IPS DF 6.9 (cell line): ENCODE measurements at places on chromosomes 2 and 18.

DNA sequence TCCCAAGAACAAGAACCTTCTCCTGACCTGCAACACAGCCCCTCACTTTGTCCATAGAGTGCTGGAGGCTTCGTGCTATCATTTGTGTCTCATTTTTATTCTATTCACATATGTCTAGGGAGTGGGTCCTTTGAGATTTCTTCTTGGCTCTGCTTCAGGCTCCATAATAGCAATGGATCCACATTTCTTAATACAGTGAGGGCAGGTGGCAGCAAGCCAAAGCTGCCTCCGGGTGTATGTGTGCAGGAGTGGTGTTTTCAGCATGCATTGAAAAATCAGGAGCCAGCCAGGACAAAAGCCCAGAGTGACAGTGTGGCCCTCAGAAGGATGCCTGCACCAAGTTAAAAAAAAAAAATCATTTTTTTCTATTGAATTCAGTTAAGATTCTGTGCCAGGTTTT lies 115.1 kb upstream of the PELI1 start:
- H3K4me3 ChIP-seq: no peak overlapping the region
- H3K27ac ChIP-seq: no peak overlapping the region
- peaks cover 12% of the 10 kb centered on the region; the same call in 1 of the 2 replicates for H3K36me3 ChIP-seq
- H3K4me1 ChIP-seq: peaks cover 8% of the 10 kb centered on the region
- no peaks in the 10 kb centered on the region for H3K27me3 ChIP-seq

DNA sequence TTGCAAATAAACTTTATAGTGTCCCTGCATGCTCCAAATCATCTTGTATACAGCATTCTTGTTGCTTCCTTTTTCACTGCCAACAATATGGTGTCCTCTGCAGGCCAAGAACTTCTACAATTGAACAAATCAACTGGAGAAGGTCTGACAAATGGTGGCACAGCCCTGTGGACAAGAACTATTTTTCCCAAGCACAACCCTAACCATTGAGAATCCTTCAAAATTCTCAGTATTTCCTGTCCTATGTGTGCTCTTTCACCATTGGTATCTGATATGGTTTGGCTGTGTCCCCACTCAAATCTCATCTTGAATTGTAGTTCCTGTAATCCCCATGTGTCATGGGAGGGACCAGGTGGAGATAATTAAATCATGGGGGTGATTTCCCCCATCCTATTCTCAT lies 865.1 kb upstream of the ACVR2A start:
- H3K27me3 ChIP-seq: no peaks in the 10 kb centered on the region
- no peaks in the 10 kb centered on the region for H3K36me3 ChIP-seq
- no peak overlapping the region for H3K4me3 ChIP-seq
- DNase-seq: no peak
- no peak overlapping the region for H3K27ac ChIP-seq

GRCh38 chr2:228875152-228875900 lies 395.8 kb downstream of the PID1 start:
- H3K27me3 ChIP-seq: no peaks in the 10 kb centered on the region
- no peak overlapping the region for H3K4me3 ChIP-seq
- no peaks in the 10 kb centered on the region for H3K4me1 ChIP-seq
- no peaks in the 10 kb centered on the region for H3K36me3 ChIP-seq

GRCh38 chr2:3349211-3349693 lies 28.4 kb downstream of the EIPR1 start:
- no peak for DNase-seq
- H3K36me3 ChIP-seq: no peaks in the 10 kb centered on the region
- H3K4me3 ChIP-seq: no peak overlapping the region

DNA sequence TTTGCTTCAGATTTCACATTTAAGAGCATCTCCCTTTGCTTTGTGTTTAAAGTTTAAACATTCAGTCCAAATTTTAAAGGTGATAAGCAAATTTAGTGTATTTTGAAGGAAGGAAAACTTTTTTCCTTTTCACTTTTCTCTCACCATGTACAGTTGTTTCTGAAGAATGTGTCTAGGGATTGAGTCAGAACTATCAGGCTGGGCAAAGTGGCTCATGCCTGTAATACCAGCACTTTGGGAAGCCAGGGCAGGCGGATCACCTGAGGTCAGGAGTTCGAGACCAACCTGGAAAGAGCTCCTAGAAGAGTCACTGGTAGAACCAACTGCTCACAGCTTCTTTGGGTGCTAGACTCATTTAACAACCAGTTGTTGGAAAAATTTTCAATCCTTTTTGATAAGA lies 327.0 kb upstream of the THUMPD2 start:
- no peaks in the 10 kb centered on the region for H3K36me3 ChIP-seq
- H3K27me3 ChIP-seq: no peaks in the 10 kb centered on the region
- no peak for DNase-seq
- no peaks in the 10 kb centered on the region for H3K4me1 ChIP-seq

GRCh38 chr2:191434072-191434471 lies 188.9 kb downstream of the MYO1B start:
- no peak for DNase-seq
- H3K27ac ChIP-seq: no peak overlapping the region
- H3K27me3 ChIP-seq: no peaks in the 10 kb centered on the region

GRCh38 chr18:77948567-77948966 lies 698.9 kb downstream of the GALR1 start:
- DNase-seq: no peak
- no peaks in the 10 kb centered on the region for H3K4me1 ChIP-seq
- no peaks in the 10 kb centered on the region for H3K27me3 ChIP-seq
- H3K27ac ChIP-seq: no peak overlapping the region
- no peaks in the 10 kb centered on the region for H3K36me3 ChIP-seq
- H3K4me3 ChIP-seq: no peak overlapping the region

DNA sequence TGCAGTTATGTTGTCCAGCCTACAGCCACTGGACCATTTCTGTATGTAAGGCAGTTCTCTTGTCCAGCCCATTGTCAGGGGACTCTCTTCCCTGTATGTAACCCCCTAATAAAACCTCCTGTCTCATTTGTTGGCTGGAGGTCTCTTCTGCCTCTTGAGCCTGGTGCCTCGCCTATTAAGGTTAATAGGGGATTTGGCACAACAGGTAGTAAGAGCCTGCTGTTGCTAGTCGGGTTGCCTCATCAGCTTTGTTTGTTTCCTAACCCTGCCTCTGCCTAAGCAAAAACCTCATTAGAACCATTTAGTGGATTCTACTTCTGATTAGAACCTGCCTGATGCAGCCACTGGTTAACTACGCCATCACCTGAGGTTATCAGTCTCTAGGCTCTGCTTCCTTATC lies 62.2 kb upstream of the STPG4 start:
- no peaks in the 10 kb centered on the region for H3K4me1 ChIP-seq
- H3K27me3 ChIP-seq: no peaks in the 10 kb centered on the region
- H3K4me3 ChIP-seq: no peak overlapping the region
- DNase-seq: no peak
- H3K27ac ChIP-seq: no peak overlapping the region

DNA sequence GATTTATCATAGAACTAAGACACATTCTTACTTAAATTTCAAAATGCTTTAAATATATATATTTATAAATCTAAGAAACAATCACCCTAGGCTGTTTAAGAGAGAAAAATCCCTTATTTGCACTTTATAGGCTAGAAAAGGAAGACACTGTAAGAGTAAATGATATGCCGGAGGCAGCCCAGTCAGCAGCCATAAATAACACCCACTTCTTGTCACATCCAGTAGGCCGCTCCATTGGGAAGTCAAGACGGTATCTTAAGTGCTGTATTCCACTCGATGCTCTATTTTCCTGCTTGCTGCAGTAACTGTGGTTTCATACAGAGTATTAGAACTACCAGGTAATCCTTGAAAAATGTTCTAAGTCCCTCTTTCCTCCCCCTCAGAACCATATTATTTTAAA lies 57.9 kb downstream of the ABCA12 start:
- H3K36me3 ChIP-seq: no peaks in the 10 kb centered on the region
- H3K27me3 ChIP-seq: no peaks in the 10 kb centered on the region
- H3K4me3 ChIP-seq: no peak overlapping the region
- no peak for DNase-seq
- H3K4me1 ChIP-seq: no peaks in the 10 kb centered on the region
- no peak overlapping the region for H3K27ac ChIP-seq

DNA sequence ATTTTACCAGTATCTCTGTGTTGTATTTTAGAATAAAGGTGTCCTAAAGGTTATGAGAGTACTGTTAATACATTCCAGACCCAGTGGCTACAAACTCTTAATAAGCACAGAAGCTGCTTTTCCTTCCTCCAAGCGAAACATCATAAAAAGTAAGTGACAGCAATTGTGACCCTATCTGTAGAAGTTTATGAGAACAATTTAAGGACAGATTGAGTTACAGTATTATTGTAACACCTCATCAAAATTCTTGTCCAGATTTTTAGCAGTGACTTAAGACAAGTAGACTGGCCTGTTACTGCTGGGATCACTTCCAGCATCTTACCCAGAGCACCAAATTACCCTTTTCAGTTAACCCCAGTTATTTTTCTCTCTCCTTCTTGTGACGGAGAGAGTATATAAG lies 154.6 kb downstream of the ERBB4 start:
- no peak for DNase-seq
- no peak overlapping the region for H3K27ac ChIP-seq
- H3K27me3 ChIP-seq: no peaks in the 10 kb centered on the region
- no peak overlapping the region for H3K4me3 ChIP-seq
- H3K36me3 ChIP-seq: no peaks in the 10 kb centered on the region
- H3K4me1 ChIP-seq: no peaks in the 10 kb centered on the region

DNA sequence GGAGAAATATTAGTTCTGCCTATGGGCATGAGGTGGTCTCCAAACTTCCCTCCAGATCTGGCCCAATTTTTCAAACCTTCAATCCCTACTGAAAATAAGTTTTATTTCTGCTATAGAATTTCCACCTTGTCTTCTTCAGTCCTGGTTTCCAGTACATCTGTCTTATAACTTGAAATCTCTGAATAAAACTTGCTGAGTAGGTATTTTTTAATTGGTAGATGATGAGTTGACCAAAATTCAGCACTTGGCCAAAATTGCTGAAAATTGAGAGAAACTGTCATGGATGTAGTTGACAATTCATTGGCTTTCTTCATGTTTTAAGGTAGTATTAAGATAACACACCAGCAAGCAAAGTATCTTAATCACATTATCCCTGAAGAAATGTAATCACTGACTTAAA lies 206.2 kb downstream of the PARD3B start:
- H3K36me3 ChIP-seq: no peaks in the 10 kb centered on the region
- no peaks in the 10 kb centered on the region for H3K4me1 ChIP-seq
- no peak overlapping the region for H3K4me3 ChIP-seq
- no peaks in the 10 kb centered on the region for H3K27me3 ChIP-seq

GRCh38 chr2:86552889-86553288 lies 10.4 kb downstream of the CHMP3 start:
- H3K27ac ChIP-seq: no peak overlapping the region
- DNase-seq: no peak
- no peak overlapping the region for H3K4me3 ChIP-seq
- no peaks in the 10 kb centered on the region for H3K4me1 ChIP-seq

DNA sequence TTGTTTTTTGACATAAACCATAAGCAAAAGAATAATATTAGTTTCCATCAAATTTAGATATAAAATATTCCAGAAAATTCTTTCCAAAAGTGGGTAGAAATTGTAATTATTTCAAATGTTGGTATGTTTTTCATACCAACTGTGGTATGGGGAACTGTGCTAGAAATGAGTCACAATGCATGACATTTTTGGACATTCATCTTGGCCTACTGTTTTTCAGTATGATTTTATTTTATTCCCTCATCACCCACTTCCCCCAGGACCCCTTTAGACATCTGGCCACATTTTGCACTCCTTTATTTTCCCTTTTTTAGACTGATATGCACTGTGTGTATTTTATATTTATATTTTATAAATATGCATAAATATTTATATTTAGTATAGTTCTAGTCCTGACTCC lies 97.1 kb downstream of the DPP4 start:
- no peak for DNase-seq
- no peaks in the 10 kb centered on the region for H3K27me3 ChIP-seq
- no peaks in the 10 kb centered on the region for H3K36me3 ChIP-seq

DNA sequence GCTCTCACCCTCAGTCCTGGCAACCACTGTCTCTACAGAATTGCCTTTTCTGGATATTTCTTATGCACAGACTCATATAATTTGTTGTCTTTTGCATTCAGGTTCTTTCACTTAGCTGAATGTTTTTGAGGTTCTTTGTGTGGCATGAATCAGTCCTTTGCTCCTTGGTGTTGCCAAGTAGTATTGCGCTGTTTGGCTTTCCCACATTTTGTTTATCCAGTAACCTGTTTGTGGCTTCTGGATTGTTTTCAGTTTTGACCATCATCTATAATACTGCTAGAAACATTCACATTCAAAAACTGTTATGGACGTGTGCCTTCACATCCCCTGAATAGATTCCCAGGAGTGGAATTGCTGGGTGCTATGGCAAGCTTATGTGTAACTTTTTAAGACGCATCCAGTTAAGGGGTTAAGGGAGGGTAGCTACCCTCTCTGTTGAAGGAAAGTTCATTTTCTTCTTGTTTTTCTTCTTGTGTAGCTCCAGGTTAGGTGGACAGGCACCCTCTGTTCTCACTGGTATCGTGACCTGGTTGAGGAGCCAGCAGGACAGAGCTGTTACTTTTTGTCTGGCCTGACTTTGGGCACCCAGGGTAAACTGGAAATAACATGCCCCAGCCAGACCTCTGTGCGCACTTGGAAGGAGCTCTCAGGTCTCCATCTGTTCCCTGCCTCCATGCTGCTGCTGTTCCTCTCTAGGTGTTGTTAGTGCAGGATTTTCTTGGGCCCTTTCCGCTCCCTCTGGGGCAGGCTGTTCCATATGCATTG lies 29.6 kb downstream of the ARHGAP25 start:
- no peak overlapping the region for H3K27ac ChIP-seq
- H3K4me1 ChIP-seq: no peaks in the 10 kb centered on the region; the same call in 1 of the 2 replicates
- DNase-seq: no peak
- H3K27me3 ChIP-seq: no peaks in the 10 kb centered on the region
- no peaks in the 10 kb centered on the region for H3K36me3 ChIP-seq

GRCh38 chr2:26178746-26179436 lies 6.0 kb downstream of the GAREM2 start:
- peak overlapping the region; percentile 37; the same call in 1 of the 2 replicates for H3K4me3 ChIP-seq
- no peaks in the 10 kb centered on the region; the same call in 1 of the 2 replicates for H3K36me3 ChIP-seq
- no peak for DNase-seq
- no peak overlapping the region for H3K27ac ChIP-seq
- peaks cover 7% of the 10 kb centered on the region; the same call in 1 of the 2 replicates for H3K4me1 ChIP-seq

DNA sequence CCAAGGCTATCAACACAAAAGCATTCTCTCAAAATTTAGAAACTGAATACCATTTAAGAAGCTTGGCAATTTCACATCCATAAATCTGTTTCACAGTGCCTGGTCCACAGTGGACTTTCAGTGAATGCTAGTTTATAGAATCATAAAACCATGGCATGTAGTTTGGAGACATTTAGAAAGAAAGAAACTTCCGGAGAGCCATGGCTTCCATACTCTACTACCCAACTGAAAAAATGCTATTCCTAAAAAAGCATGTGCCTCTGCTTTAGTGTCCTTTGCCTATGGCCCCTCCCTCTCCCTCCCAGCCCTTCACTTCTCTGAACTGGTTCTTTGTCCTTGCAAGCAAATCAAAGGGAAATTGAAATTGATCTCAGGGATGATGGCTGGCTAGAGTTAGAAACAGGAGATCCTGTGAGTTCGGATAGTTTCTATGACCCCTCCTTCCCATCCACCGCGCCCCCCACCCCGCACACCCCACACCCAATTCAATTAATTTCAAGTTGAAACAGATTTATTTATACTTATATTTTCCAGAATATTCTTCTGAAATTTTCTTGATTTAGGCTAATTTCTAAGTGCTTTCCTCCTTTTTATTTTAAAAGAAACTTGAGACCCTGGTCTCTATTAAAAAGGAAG lies 248.3 kb downstream of the TRIB2 start:
- no peaks in the 10 kb centered on the region for H3K27me3 ChIP-seq
- H3K4me1 ChIP-seq: no peaks in the 10 kb centered on the region
- H3K27ac ChIP-seq: no peak overlapping the region
- no peak for DNase-seq
- no peak overlapping the region for H3K4me3 ChIP-seq
